AG09319 (cell line): ENCODE measurements at places on chromosomes 16 and 17.

DNA sequence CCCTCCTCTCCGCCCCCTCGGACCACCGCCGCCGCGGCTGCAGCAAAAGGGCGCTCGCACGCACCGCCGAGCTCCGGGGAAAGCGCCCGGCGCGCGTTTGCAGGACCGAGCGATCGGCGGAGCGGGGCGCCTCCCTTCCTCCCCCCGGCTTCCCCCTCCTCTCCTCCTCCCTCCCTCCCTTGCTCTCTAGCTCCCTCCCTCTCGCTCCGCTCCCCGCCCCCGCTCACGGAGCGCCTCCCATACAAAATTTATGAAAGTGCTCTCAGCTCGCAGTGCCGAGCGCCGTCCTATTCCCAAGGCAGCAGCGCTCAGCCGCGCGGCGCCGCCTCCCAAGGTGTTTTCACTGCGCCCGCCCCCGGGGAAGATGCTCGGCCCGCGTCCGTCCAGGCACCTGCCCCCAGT is at the start of gene RTN4RL1:
Gene RTN4RL1 (minus strand): TSS at position 115 of the 402 bp plus-strand sequence. CDS start 469 bp downstream, outside the sequence.
- DNase-seq: no peak

DNA sequence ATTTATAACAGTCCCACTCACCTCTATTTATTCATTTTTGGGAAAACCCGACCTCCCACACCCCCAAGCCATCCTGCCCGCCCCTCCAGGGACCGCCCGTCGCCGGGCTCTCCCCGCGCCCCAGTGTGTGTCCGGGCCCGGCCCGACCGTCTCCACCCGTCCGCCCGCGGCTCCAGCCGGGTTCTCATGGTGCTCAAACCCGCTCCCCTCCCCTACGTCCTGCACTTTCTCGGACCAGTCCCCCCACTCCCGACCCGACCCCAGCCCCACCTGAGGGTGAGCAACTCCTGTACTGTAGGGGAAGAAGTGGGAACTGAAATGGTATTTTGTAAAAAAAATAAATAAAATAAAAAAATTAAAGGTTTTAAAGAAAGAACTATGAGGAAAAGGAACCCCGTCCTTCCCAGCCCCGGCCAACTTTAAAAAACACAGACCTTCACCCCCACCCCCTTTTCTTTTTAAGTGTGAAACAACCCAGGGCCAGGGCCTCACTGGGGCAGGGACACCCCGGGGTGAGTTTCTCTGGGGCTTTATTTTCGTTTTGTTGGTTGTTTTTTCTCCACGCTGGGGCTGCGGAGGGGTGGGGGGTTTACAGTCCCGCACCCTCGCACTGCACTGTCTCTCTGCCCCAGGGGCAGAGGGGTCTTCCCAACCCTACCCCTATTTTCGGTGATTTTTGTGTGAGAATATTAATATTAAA is 638 bp upstream of the TMEM88 start:
- no peak for DNase-seq

- no peak for DNase-seq
Measured at GRCh38 chr16:63059676-63060075, 1023.4 kb upstream of the CDH8 start.

GRCh38 chr16:79501446-79501845 is 99.1 kb downstream of the MAF start:
- DNase-seq: no peak

- DNase-seq: no peak
Measured at GRCh38 chr17:2814481-2815341, 18.5 kb downstream of the RAP1GAP2 start.

GRCh38 chr17:51795401-51795800 is 363.1 kb downstream of the CA10 start:
- no peak for DNase-seq

- DNase-seq: no peak
Measured at GRCh38 chr16:88286301-88286923, 96.3 kb upstream of the ZNF469 start.

- no peak for DNase-seq
Measured at GRCh38 chr17:63447471-63448009, 1.4 kb upstream of the CYB561 start.

DNA sequence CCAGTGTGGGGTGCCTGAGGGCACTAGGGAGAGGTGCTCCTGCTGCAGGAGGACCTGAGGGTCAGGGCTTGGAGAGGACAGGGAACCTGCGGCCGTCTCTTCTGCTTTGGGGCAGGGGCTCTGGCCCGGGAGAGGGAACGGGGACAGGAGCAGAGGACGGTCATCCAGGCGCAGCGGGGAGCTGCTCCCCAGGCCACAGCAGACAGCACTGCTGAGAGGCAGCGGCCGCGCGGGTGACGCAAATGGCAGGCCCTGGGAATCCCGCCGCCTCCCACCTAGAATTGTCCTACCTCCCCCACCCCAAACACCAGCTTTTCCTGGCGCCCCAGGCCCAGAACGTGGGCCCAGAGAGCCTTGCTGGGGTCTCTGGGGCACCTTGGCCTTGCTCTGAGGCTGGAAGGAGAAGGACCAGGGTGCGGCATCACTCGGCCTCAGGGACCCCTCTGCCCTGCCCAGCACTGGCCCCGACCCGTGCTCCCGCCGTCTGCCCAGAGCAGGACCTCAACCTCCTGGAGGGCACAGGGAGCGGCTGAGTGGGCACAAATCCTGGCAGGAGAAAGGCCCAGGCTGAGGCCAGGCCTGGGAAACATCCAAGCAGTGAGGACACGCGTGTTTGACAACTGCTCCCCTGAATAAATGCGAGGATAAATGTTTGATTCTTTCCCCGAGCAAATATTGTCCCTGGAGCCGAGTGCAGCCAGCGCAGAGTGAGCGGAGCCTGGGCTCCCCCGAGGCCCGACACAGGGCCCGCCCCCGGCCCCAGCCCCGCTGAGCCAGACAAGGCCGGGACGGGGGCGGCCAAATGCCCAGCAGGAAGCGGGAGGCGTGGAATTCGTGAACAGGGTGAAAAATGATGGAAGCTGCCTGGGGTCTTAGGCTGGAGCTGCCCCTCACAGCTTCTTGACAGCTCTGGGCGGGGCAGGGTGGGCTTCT is 8.5 kb downstream of the SSTR5 start:
- DNase-seq: no peak

DNA sequence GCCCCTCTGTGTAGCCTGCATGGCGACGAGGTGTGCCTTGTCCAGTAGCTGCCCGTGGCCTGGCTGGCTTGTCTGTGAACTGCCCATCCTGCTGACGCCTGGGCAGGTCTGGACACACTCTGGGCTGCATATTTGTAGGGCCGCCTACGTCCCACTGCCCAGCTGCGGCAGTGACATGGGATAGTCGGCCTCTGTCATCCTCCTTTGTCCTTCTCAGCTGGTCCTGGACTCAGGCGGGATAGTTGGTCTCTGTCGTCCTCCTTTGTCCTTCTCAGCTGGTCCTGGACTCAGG is 14.5 kb downstream of the CARD14 start:
- DNase-seq: no peak

DNA sequence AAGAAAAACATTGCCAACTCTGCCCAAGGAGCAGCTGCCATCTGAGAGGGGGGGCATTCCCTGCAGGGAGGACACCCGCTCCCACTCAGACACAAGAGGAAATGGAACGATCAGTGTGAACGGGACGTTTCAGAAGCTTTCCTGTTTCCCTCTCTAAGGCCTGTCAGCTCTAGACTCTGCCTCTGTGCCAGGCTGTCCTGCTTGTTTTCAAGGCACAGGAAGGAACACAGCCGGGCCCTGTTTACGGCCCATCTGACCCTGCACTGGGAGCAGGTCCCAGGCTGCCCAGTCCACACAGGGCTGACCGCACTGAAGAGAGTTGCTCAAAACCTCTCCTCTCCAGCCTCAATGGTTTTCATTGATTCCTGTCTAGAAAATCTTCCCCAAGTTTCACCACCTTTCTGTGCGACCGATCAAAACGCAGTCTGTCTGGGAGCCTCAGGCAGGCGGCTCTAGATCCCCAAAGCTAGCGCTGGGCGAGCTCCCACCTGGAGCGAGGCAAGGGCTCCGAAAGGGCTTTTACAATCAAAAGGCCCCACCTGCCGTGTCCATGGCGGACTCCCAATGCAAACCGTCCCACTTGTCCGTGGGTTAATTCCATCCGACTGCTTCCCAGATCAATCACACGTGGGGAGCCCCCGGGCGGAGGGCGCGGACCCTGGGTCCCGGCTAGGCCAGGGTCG is 1.5 kb downstream of the PIEZO1 start:
- DNase-seq: no peak

DNA sequence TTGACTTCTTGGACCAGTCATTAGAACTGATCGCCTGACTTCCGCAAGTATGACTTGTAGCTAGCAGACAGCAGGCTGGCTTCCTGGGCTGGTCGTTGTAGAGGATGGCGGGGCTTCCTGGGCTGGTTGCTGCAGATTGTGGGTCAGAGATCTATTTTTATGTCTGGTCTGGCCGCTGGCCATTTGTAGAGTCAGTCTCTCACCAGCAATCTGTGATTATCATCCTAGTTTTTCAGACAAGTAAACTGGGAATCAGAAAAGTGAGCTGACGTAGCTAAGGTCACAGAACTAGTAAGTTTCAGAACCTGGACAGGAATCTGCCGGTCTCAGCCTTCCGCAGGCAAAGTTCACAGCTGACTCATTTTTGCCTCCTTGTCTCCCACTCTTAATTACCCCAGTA is 19.1 kb downstream of the GPR142 start:
- no peak for DNase-seq

- no peak for DNase-seq
Measured at GRCh38 chr17:73625006-73625405, 19.2 kb downstream of the SDK2 start.

DNA sequence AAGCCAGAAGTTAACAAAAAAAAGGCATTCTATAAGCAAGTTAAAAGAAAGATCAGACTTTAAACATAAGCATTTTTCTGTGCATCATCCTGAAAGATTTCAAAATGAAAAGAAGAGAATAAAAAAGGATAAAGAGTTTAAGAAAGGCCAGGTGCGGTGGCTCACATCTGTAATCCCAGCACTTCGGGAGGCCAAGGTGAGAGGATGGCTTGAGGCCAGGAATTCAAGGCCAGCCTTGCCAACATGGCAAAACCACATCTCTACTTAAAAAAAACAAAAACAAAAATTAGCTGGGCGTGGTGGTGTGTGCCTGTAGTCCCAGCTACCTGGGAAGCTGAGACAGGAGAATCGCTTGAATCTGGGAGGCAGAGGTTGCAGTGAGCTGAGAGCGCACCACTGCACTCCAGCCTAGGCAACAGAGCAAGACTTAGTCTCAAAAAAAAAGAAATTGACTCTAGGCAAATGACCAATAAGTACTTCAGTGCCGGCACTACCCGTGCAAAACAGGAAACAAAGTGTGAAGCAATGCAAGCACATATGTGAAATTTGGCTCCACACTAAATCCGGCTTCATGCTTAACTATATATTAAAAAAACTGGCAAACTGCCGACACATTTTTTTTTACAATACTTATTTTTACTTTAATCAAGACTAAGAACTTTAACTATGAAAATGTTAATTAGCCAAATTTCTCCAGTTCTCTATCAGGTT is 83.2 kb upstream of the C17orf78 start:
- no peak for DNase-seq

DNA sequence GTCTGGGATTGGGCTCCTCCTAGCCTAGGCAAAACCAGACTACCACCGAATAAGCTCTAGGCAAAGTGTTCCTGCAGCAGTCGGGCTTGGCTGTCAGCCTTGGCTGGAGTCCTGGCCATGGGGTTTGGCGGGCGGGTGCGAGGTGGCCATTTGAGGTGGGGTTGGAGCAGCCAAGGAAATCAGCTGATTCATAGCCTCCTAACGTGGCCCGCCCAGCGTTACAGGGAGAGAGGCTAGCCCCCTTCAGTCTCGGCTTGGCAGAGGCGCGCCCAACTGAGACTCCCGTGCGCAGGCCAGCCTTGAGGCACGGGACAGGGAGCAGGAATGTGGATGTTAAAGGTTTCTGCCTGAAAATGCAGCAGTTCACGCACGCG is 1.9 kb downstream of the PMP22 start:
- peak; percentile 75 for DNase-seq

- no peak for DNase-seq
Measured at GRCh38 chr16:1818204-1818872, 8.3 kb downstream of the HAGH start.

- no peak for DNase-seq
Measured at GRCh38 chr17:41010441-41010840, 1.5 kb upstream of the KRTAP3-1 start.

DNA sequence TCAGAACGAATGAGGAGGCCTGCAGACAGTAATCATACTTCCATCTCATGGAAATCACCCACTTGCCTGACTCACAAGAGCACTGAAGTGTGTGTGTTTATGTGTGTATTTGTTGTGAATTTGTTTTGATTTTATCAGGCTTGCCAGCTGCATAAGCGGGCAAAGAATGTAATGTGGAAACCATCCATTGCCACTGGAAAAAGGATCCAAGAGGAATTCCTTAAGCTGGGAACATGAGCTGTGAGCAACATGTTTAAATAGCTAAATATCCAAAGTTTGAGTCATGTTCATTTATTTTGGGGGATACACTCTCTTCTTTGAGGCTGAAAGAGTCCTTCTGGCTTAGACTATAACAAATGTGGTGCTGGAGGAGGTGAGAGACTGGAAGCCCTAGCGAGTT is 198.4 kb upstream of the TBX2 start:
- DNase-seq: peak; percentile 93

GRCh38 chr17:67098006-67098405 is 53.7 kb downstream of the CACNG1 start:
- no peak for DNase-seq

DNA sequence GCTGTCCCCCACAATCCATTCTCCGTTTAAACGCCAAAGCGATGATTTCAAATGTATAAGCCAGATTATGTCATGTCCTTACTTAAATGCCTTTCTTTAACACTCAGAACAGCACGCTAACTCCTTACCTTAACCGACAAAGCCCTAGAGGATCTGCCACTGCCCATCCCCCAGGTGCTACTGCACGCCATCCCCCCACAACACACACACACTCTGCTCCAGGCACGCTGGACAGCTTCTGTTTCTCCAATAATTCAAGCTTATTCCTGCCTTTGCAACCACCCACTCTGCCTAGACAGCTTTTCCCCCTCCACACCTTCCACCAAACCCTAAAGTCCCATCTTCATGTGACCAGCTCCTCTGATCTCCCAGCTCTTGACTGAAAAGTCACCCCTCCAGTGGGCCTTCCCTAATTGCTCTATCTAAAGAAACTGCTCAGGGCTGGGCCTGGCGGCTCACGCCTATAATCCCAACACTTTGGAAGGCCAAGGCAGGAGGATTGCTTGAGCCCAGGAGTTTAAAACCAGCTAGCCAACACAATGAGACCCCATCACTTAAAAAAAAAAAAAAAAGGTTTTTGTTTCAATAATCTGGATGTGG is 38.9 kb upstream of the RPL38 start:
- DNase-seq: no peak

DNA sequence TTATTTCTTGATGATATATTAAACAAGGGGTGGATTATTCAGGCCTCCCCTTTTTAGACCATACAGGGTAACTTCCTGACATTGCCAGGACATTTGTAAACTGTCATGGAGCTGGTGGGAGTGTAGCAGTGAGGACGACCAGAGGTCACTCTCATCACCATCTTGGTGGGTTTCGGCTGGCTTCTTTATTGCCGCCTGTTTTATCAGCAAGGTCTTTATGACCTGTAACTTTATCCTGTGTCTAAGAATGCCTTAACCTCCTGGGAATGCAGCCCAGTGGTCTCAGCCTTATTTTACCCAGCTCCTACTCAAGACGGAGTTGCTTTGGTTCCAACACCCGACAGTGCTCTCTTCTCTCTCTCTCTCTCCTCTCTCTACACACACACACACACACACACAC is 221.9 kb downstream of the C16orf95 start:
- DNase-seq: no peak
